ENCODE measurements at places on chromosomes 1 and 21.
A peak's percentile ranks its signal among the peaks of the same experiment; 100 is the strongest.

DNA sequence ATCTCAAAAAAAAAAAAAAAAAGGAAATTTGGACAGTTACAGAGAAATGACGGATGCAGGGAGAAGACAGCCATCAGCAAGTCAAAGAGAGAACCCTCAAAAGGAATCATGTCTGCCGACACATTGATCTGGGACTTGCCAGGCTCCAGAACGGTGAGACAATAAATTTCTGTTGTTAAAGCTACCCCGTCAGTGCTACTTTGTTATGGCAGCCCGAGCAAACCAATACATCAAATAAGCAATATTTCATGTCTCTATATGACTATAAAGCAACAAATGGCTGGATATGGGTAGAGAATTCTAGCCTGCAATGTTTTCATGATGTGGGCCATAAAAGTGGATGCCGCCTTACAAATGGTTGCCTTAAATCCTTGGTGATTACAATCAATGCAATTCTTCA lies 23.3 kb upstream of the FAM89A start:
- no peak overlapping the region for H3K4me3 ChIP-seq
- no peak overlapping the region for H3K27ac ChIP-seq
- H3K27me3 ChIP-seq = no peaks in the 10 kb centered on the region
- no peaks in the 10 kb centered on the region for H3K36me3 ChIP-seq

DNA sequence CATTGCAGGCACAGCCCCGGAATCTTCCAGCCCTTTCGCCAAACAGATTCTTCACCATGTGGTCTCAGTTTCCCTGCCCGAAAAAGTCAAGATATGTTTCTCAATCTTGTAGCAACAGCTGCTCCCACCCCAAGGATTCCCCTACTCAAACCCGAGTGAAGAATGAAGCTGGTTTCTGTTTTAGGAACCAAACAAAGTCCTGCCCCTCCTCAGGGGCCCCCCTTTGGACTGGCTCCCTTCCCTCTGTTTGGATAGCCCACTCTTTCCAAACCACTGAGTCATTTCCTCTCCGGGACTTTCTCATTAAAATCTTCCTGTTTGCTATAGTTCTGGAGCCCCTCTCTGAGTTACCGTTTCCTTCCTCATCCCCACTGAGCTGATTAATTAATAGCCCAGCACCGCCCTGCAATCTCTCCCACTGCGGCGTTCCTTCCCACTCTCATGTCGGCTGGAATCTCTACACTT lies 100.9 kb downstream of the TSEN15 start:
- no peaks in the 10 kb centered on the region for H3K27me3 ChIP-seq
- H3K4me3 ChIP-seq = peak overlapping the region; percentile 67
- no peak overlapping the region for H3K27ac ChIP-seq
- peaks cover 21% of the 10 kb centered on the region for H3K4me1 ChIP-seq

DNA sequence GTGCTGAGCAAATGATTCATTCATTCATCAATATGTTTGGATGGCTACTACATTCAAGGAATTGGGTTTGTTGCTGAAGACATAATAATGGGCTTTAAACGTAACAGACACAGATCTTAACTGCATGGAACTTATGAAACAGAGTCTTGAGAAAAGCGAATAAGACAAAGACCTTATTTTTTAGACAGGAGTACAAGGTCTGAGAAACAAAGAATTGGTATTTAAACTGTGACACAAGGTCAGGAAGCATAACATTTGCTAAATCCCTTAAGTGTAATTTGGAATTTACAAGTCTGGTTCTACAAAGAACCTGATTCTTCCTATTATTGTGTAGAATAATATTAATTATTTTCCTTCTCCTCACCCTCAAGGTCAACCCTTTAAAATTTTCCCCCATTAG lies 565.4 kb upstream of the RGS18 start:
- no peaks in the 10 kb centered on the region for H3K4me1 ChIP-seq
- no peak for DNase-seq
- H3K4me3 ChIP-seq = no peak overlapping the region
- no peaks in the 10 kb centered on the region for H3K27me3 ChIP-seq
- no peaks in the 10 kb centered on the region for H3K36me3 ChIP-seq
- H3K27ac ChIP-seq = no peak overlapping the region

GRCh38 chr1:110462964-110463363 lies 12.0 kb downstream of the PROK1 start:
- no peaks in the 10 kb centered on the region for H3K36me3 ChIP-seq
- no peaks in the 10 kb centered on the region for H3K27me3 ChIP-seq
- no peaks in the 10 kb centered on the region for H3K4me1 ChIP-seq
- H3K4me3 ChIP-seq = no peak overlapping the region
- no peak overlapping the region for H3K27ac ChIP-seq

DNA sequence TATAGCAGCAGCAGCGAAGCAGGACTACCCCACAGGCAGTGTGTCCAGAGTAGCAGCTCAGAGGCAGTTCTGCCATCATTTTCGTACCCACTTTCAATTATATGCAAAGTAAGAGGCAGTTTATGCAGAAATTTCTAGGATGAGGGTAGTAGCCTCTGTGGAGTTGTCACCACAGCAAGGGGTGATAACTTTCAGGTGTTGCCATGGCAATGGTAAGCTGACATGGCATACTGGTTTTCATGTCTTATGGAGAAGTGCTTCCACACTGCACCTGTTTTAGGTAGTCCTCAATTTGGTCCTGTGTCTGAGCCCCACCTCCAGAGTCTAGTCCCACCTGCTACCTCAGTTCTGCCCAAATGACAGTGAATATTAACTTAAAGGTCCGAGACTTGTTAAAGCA lies 133.3 kb upstream of the SYT6 start:
- H3K36me3 ChIP-seq = no peaks in the 10 kb centered on the region
- no peaks in the 10 kb centered on the region for H3K27me3 ChIP-seq
- H3K4me3 ChIP-seq = no peak overlapping the region
- no peak overlapping the region for H3K27ac ChIP-seq
- H3K4me1 ChIP-seq = no peaks in the 10 kb centered on the region

DNA sequence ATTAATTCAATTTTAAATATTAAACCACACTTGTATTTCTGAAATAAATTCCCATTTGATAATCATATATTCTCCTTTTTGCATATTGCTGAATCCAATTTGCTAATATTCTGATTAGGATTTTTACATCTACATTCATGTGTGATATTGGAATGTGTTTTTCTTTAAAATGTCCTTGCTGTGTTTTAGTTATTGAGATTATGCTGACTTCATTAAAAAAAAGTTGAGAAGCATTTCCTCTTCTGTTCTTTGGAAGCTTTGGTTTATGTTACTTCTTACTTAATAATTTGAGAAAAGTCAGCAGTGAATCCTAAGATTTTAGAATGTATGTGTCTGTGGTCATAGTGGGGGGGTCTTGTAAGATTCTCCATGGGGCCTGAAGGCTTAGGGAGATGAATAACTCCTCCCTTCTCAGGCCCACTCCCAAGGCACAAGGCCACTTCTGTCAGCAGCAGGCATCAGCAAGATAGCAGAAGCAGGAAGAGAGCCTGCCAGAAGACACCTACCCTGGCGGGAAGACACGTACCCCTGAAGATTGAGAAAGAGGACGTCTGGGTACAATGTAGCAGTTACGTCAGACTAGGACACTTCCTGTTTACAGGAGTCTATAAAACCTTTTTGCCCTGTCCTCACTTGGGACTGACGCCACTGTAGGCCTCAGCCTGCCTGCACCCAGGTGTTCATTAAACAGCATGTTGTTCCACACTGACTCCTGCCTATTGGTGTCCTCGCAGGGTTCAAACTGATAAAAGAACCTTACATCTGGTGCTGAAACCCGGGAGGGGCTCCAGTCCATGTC lies 56.9 kb downstream of the ODF2L start:
- H3K27me3 ChIP-seq = no peaks in the 10 kb centered on the region
- H3K36me3 ChIP-seq = no peaks in the 10 kb centered on the region
- no peak for DNase-seq
- no peak overlapping the region for H3K27ac ChIP-seq
- no peaks in the 10 kb centered on the region for H3K4me1 ChIP-seq

GRCh38 chr1:10211805-10212410 lies 1.5 kb downstream of the KIF1B start:
- H3K27ac ChIP-seq = peak overlapping the region; percentile 100
- DNase-seq = no peak
- H3K36me3 ChIP-seq = no peaks in the 10 kb centered on the region
- H3K4me1 ChIP-seq = peaks cover 49% of the 10 kb centered on the region
- no peaks in the 10 kb centered on the region for H3K27me3 ChIP-seq
- peak overlapping the region; percentile 96 for H3K4me3 ChIP-seq

DNA sequence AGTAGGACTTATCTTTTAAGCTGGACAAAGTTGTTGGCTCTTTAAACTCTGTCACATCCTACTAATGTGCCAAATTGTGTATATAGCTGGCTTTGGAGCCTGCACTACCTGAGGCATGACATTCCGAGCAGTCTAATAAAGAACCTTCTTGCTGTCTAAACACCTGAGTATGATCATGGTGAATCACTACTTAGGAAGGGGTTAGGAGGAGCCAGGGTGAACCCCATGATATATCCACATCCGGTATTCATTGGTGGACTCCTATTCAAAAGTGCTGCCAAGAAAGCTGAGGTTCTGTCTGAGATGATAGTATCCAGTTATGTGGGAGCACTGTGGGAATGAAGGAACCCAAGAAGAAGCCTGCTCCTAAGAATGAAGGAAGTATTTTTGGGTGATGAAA lies 27.1 kb downstream of the CRNN start:
- H3K27me3 ChIP-seq = peaks cover 4% of the 10 kb centered on the region
- no peaks in the 10 kb centered on the region for H3K4me1 ChIP-seq
- no peak for DNase-seq
- H3K4me3 ChIP-seq = no peak overlapping the region
- no peak overlapping the region for H3K27ac ChIP-seq

DNA sequence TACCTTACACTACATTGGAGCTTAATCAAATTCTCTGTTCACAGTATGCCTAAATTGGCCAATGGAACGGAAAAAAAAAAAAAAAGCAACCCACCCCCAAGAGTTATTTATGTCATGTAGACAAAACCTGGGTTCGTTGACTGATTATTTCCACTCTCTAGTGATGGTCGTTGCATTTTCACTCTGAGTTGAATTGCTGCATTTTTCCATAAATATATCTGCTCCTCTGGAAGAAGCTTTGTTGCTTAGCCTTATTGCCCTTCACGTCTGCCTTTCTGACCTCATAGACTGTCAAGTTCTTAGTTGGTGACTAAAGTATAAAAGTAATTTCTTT lies 90.2 kb upstream of the RUNX1 start:
- no peaks in the 10 kb centered on the region for H3K4me1 ChIP-seq
- no peak for DNase-seq
- no peak overlapping the region for H3K27ac ChIP-seq
- no peaks in the 10 kb centered on the region for H3K27me3 ChIP-seq

GRCh38 chr1:50985094-50985493 lies 15.0 kb downstream of the CDKN2C start:
- no peaks in the 10 kb centered on the region for H3K27me3 ChIP-seq
- peak overlapping the region; percentile 9 for H3K27ac ChIP-seq
- no peak for DNase-seq

DNA sequence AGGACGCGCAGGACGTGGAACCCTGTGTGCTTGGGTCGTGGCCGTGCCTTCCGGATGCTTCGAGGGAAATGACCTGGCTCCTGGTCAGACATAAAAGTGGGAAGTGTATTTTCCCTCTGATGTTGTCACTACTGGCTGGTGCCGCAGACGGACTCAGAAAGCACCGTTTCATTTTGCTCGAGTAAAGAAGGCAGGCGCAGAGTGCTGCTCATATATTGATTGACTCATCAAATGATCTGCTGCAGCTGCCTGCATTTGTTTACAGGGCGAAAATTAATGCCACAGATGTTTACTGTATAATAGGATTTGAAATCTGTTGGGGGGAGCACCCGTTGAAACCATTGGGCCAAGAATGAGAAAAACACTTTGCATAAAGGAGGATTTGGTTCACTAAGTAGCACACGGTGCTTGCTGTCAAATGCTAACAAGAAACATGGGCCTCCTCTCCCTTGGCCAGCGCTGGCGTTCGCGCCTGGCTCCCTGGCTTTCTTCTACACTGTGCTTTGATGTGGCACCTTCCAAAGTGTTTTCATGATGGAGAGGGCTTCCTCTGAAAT lies 365.5 kb downstream of the CAMTA1 start:
- H3K4me1 ChIP-seq = peaks cover 17% of the 10 kb centered on the region
- H3K27me3 ChIP-seq = no peaks in the 10 kb centered on the region
- H3K36me3 ChIP-seq = no peaks in the 10 kb centered on the region
- DNase-seq = no peak
- H3K4me3 ChIP-seq = no peak overlapping the region

DNA sequence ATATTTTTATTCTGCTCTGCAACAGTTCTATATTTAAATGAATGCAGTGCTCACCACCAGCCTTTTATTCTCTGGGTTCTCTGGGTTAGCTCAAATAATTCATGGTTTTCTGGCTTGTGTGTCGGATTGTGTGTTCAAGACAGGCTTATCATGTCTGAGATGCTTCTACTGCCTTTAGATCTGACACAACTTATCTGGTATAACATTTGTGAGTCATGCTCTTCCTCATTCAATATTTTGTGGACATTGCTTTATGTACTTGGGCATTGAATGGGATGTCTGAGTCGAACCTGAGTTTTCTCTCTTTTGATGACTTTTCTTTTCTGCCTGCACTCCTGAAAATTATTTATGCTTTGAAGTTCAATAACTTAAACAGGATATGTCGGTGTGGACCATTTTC lies 17.6 kb upstream of the PKP1 start:
- no peaks in the 10 kb centered on the region for H3K4me1 ChIP-seq
- H3K27me3 ChIP-seq = no peaks in the 10 kb centered on the region
- H3K27ac ChIP-seq = no peak overlapping the region
- no peak for DNase-seq
- H3K36me3 ChIP-seq = no peaks in the 10 kb centered on the region

GRCh38 chr1:87513255-87513654 lies 184.6 kb downstream of the LMO4 start:
- peaks cover 9% of the 10 kb centered on the region for H3K4me1 ChIP-seq
- no peaks in the 10 kb centered on the region for H3K27me3 ChIP-seq
- H3K27ac ChIP-seq = no peak overlapping the region
- no peaks in the 10 kb centered on the region for H3K36me3 ChIP-seq

DNA sequence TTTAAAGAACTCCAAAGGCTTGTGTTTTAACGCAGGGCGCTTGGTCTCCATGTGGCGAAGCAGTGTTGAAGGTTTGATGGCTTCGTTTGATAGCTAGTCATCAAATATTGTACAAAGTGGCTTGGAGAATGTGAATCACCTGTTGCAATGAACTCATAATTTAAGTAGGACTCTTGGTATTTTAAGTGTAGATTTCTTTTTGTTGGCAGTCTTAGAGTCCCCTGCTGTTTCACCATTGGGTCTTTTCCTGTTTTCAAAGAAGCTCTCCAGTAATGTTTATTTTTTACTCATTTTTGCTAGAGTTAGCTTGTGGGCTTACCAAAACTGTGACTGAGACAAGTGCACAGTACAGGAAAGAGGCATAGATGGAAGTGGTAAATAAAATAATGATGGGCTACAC lies 26.2 kb downstream of the RASAL2 start:
- DNase-seq = no peak
- H3K36me3 ChIP-seq = no peaks in the 10 kb centered on the region
- H3K27me3 ChIP-seq = no peaks in the 10 kb centered on the region

GRCh38 chr21:32353002-32353711 lies 39.7 kb downstream of the URB1 start:
- H3K27ac ChIP-seq = no peak overlapping the region
- no peak overlapping the region for H3K4me3 ChIP-seq
- no peaks in the 10 kb centered on the region for H3K4me1 ChIP-seq
- peaks cover 92% of the 10 kb centered on the region for H3K36me3 ChIP-seq
- no peak for DNase-seq

Measured in thoracic aorta (tissue), 2 donors.